Smooth muscle cell of the umbilical artery (primary cell): ENCODE measurements at places on chromosomes 16 and 17. TPM values are rescaled to one million over a fixed set of nuclear protein-coding genes. Genes with fewer than 3 reads are reported as not detected.

Gene DNAJA3
- total RNA-seq, result 40.4 and 62.3 TPM in 2 replicates

Gene COIL
- 14.5 and 14.6 TPM in 2 replicates for total RNA-seq

Gene KRTAP2-4
- total RNA-seq, result not detected in 2 replicates

Gene HOXB8
- under 0.01 and 0.97 TPM in 2 replicates for total RNA-seq

Gene SGF29
- 4.9 and 5.6 TPM in 2 replicates for total RNA-seq

Gene KRTAP4-6
- not detected in 2 replicates for total RNA-seq

Gene WNT9B
- total RNA-seq, result not detected in 2 replicates

Gene BCL6B
- under 0.01 TPM in 1 of 2 replicates, not detected in the other for total RNA-seq

Gene UMOD
- total RNA-seq, result not detected in 2 replicates

Gene ERAL1
- 24.9 and 28.5 TPM in 2 replicates for total RNA-seq

Gene UTS2R
- not detected in 2 replicates for total RNA-seq

Gene RGS11
- total RNA-seq, result 1.8 and 2.4 TPM in 2 replicates

Gene HBQ1
- not detected in 2 replicates for total RNA-seq

Gene PLA2G15
- 49.0 and 76.7 TPM in 2 replicates for total RNA-seq

Gene AP1G1
- total RNA-seq, result 70.7 and 93.5 TPM in 2 replicates

Gene TCAP
- total RNA-seq, result 0.30 and 0.60 TPM in 2 replicates

Gene TEX19
- total RNA-seq, result not detected in 2 replicates

Gene GFAP
- 1.5 and 2.0 TPM in 2 replicates for total RNA-seq

Gene TMC7
- 0.59 and 0.69 TPM in 2 replicates for total RNA-seq

Gene SCNN1B
- total RNA-seq, result not detected in 2 replicates

Gene KRTAP4-1
- not detected in 2 replicates for total RNA-seq

Gene MT4
- not detected in 2 replicates for total RNA-seq

Gene BICDL2
- 0.28 and 0.59 TPM in 2 replicates for total RNA-seq

Gene TSPAN10
- 2.1 and 3.6 TPM in 2 replicates for total RNA-seq

Gene LAT
- 0.30 and 1.5 TPM in 2 replicates for total RNA-seq

Gene CLEC3A
- 0.05 TPM in 1 of 2 replicates, not detected in the other for total RNA-seq

Gene WNK4
- total RNA-seq, result 1.5 and 5.3 TPM in 2 replicates

Gene FBXL19
- 25.2 and 25.5 TPM in 2 replicates for total RNA-seq

Gene TNS4
- not detected in 2 replicates for total RNA-seq

Gene AIPL1
- not detected in 2 replicates for total RNA-seq

Gene PLEKHH3
- total RNA-seq, result 8.9 and 11.6 TPM in 2 replicates

Gene PRMT7
- 36.5 and 57.1 TPM in 2 replicates for total RNA-seq

Gene DNAI2
- not detected in 2 replicates for total RNA-seq

Gene RAP1GAP2
- total RNA-seq, result 0.23 and 0.30 TPM in 2 replicates

Gene KRT20
- total RNA-seq, result not detected in 2 replicates

Gene ADAD2
- not detected in 2 replicates for total RNA-seq

Gene SPSB3
- 24.1 and 30.9 TPM in 2 replicates for total RNA-seq

Gene CCL2
- total RNA-seq, result 149 and 224 TPM in 2 replicates

Gene SHCBP1
- 1.8 and 19.7 TPM in 2 replicates for total RNA-seq

Gene TEKT1
- not detected in 2 replicates for total RNA-seq

Gene TMEM219
- total RNA-seq, result 63.9 and 76.0 TPM in 2 replicates

Gene PPM1E
- total RNA-seq, result under 0.01 and 0.14 TPM in 2 replicates

Gene ABCA8
- total RNA-seq, result 43.0 and 80.8 TPM in 2 replicates

Gene HS3ST2
- total RNA-seq, result not detected in 2 replicates

Gene KRTAP4-3
- total RNA-seq, result not detected in 2 replicates

Gene RNF43
- not detected in 2 replicates for total RNA-seq

Gene FBXW10
- total RNA-seq, result under 0.01 and 0.05 TPM in 2 replicates

Gene SERPINF2
- total RNA-seq, result not detected in 2 replicates

Gene C16orf46
- 0.30 and 0.42 TPM in 2 replicates for total RNA-seq

Gene FBXL16
- 0.28 and 0.59 TPM in 2 replicates for total RNA-seq
